ENCODE measurements at places on chromosomes 6 and 20.

GRCh38 chr20:1526896-1527295, 30.6 kb downstream of the SIRPD start:
- DNase-seq: no peak

DNA sequence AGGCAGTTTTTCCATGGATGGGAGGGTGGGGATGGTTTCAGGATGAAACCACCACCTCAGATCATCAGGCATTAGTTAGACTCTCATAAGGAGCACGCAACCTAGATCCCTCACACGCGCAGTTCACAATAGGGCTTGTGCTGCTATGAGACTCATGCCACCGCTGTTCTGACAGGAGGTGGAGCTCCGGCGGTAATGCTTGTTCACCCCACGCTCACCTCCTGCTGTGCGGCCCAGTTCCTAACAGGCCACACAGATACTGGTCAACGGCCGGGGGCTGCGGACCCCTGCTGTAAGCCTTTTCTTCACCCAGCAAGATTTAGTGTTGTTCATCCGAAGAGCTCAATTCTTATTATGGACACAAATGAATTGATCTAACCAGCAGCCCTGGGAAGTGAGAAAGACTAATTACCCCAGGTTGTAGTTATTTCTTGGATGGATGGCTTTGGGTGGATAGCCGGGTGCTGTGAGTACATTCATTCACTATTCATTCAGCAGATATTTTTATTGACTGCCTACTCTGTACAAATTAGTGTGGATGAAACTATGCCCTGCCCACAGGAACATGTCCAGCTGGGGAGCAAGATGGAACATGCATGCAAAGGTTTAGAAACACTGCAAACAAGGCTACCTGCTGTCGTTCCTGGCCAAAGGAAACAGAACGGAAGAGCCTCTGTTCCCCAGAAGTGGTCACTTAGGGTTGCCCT, 57.2 kb downstream of the RIOK1 start:
- DNase-seq: no peak

DNA sequence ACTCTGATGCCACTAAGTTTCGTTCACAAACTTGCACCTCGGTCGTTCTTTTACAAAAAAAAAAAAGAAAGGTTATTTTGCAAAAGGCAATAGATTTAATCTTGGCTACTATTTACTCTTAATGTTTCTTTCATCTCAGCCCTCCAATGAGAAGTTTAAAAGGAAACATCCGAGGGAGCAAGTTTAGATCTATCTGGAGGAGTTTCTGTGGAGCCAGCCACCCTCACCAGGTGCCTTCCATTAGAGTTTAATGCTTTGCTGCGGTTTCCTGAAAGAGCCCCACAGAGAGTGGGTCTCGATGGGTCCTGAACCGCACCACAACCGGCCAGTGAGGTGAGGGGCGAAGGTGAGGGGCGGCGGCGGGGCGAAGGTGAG, 632 bp downstream of the PRKN start:
- no peak for DNase-seq

- DNase-seq: no peak
These were observed 260.1 kb downstream of the PRL start for GRCh38 chr6:22036699-22037098.

GRCh38 chr20:859751-860231, 26.3 kb downstream of the FAM110A start:
- no peak for DNase-seq

DNA sequence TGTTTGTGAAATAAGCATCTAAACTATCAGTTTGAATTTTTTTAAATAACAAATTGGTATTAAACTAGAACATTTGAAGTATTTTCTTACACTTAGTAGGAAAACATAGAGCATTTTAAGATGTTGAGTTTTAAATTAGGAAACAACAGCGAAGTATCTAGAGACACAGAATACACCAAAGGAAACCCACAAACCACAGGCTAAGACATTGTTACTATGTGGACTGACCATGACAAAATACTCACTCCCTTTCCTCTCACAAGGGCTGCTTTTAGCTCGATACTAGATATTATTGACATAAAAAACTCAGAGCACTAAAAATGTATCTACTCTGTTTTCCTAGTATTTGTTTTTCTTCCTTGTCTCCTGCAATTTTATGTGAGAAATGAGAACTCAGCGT, 266.0 kb upstream of the CITED2 start:
- peak; percentile 66 for DNase-seq

DNA sequence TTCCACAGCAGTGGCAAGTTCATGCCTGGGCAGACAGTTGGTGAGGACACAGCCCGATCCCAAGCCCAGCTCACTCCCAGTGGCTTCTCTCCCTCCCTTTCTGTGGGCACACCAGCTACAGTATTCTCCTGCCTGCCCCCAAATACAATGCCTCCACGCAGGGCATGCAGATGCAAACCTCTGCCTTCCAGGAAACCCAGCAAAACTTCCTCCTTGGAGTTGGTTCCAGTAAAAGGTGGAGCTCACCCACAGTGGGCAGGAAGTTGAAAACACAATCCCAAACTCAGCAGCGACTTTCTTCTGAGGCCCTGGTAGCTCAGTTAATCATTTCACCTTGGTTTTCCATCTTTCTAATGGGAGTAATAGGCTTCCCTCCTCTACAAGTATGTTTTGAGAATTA, 93.7 kb downstream of the LY86 start:
- DNase-seq: no peak

- DNase-seq: no peak
These were observed 126.4 kb downstream of the LY86 start for GRCh38 chr6:6714953-6715352.

- DNase-seq: no peak
These were observed 106.1 kb downstream of the DTNBP1 start for GRCh38 chr6:15556711-15557110.

DNA sequence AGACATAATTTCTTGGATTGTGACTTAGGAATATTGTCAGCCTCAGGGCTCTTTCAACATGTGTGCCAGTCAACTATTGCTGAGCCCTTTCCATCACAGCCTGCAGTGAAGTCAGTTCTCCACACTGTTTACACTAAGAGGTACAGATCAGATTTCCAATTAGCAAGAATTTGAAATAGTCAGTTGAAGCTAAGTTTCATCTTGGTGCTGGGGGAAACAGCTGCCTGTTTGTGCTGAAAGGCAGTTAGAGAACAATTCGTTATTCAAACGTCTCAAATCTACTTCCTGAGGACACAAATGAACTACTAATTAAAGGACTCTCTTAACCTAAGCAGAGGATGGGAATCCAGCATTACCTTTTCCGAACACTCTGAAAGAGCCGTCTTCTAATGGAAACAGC, 25.9 kb downstream of the ADGRF1 start:
- DNase-seq: no peak

DNA sequence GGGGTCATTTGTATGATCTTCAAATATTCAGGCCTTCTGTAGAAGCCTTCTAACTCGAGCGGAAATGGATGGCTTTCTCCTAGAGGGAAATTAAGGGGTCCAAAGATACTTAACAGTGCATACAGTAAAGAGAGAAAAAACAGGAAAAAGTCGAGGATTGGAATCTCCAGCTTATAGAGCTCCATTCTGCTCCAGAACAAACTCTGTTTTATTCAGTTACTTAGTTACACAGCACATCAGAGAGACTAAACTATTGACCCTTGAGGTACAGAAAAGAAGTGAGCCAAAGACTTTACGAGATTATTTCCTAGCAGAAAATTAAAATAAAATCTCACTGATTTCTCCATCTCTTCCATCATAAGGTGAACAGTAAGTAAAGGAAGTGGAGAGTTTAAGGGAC, 43.8 kb upstream of the DSE start:
- DNase-seq: no peak

DNA sequence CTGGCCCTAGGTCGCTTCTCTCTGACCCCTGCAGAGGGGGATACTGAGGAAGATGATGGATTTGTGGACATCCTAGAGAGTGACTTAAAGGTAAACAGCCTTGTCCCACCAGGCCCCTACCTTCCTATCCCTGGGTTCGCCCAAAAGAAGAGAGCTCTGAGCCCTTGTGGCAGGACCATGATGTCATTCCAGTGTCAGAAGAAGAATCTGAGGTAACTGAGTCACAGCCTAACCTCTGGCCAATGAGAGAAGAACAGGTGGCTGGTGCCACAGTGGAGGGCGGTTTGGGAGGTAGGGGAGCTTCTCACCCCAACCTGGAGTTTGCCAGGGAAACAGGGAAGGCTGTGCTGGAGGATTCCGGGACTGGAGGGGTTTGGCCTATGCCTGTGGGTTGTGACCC, 5.2 kb downstream of the CDC25B start:
- no peak for DNase-seq

DNA sequence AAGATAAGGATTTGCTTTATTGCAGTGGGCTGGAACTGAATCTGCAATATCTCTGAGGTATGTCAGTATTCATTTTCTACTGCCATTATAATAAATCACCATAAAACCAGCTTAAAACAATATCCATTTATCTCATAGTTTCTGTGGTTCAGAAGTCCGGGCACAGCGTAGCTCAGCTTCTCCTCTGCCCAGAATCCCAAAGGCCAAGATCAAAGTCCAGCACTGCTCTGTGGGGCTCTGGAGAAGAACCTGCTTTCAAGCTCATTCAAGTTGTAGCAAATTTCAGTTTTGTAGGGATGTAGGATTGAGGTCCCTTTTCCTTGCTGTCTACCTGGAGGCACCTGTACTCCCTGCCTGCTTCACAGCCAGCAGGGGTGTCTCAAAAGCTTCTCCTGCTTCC, 339.9 kb upstream of the AGPAT4 start:
- no peak for DNase-seq

- DNase-seq: no peak
These were observed 98.6 kb upstream of the FAM83B start for GRCh38 chr6:54747955-54748354.

DNA sequence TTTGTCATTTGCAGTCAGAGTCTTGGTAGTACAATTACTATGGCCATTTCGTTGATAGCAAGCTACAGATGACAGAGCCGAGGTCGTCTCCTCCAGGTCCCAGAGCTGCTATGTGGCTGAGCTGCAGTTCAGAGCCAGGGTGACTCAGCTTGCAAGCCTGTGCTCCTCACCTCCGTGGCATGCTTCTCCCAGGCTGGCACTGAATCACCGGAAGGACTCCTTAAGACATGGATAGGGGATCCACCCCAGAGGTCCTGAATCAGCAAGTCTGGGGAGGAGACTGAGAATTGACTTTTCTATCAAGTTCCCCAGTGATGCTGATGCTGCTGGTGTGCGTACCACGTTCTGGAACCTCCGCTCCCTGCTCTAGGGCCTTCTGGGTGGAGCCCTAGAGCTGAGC, 291.2 kb downstream of the CDH26 start:
- DNase-seq: no peak

GRCh38 chr6:68024570-68025269, 610.4 kb upstream of the ADGRB3 start:
- DNase-seq: no peak

DNA sequence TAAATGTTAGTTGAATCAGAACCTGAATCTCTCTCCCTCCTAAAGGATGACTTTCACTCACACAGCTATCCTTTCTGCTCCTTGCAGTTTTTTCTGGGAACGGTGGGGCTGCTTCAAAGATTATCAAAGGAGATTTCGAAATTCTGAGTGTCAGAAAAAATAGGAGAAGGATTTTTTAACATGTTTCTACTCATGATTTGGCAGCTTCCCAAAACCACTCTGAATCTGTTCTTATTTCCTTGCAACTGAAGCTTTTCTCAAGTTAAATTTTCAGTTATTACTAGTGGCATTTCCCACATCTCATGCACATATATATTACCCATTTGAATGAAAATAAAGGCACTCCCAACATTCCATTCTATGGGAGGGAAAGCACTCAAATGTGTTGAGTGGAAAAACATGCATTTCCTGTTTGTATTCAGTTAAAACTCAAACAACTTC, 123.6 kb downstream of the LCA5 start:
- no peak for DNase-seq

DNA sequence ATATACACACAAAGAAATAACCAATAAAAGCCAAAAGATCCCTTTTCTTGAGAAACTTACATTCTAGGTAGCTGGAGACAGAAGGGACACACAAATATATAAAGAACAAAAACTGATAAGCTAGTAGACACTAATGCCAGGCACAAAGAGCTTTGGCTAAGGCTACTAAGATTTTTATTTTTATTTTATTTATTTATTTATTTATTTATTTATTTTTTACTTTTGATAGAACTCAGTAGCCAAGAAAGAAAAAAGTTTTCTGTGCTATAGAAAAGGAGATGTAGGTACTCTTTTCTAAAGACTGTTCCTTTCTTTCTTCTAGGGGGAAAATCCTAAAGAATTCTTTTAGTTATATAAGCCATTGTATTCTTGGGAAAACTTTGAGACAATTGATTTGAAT, 34.1 kb downstream of the THEMIS start:
- DNase-seq: no peak

- DNase-seq: no peak
These were observed 44.4 kb upstream of the SIM1 start for GRCh38 chr6:100509101-100509500.

GRCh38 chr20:10591946-10592521, 81.8 kb downstream of the JAG1 start:
- DNase-seq: no peak

DNA sequence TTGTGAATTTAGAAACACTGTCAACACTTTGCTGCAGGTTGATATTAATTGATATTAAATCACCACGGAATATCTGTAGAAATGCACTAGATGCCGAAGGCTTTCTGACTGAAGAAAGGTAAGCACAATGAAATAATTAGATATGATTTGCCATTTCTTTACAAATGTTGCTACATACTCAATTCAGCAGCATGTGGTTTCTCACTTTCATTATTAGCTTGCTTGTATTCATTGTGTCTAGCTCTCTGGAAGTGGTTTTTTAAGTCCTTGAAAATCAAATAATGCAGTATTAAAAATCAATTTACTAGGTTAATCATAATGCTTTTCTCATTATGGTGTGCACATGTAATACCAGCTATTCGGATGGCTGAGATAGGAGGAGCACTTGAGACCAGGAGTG, 231.3 kb upstream of the MARCKS start:
- no peak for DNase-seq

GRCh38 chr20:39941245-39941644, 747.8 kb downstream of the MAFB start:
- DNase-seq: no peak

- DNase-seq: no peak
These were observed 135.1 kb upstream of the B3GAT2 start for GRCh38 chr6:71091956-71092355.

GRCh38 chr6:21163110-21163837, 430.3 kb upstream of the SOX4 start:
- DNase-seq: no peak

DNA sequence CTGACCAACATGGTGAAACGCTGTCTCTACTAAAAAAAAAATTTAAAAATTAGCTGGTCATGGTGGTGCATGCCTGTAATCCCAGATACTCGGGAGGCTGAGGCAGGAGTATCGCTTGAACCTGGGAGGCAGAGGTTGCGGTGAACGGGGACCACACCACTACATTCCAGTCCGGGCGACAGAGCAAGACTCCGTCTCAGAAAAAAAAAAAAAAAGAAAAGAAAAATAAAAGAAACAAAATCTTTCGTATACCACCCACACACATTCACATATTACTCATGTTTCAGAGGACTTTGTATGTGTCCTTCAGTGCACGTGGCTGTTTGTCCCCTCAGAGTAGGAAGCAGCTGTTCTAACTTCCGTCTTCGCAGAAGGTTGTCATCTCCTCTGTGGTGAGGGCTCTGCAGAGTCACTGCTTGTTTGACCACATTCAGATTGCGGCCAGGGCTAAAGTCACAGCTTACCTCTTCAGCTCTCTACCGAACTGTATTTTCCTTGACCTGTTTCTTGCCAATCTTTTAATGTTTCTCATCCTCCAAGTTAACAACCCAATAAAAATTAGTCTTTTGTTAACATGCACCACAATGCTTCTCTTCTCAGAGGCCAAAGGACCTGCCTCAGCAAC, 36.6 kb upstream of the HIVEP1 start:
- DNase-seq: peak; percentile 61
